ENCODE measurements at places on chromosomes 2 and 18.

- no peak for DNase-seq
Measured at GRCh38 chr18:58861353-58861752, 3.3 kb upstream of the ZNF532 start.

DNA sequence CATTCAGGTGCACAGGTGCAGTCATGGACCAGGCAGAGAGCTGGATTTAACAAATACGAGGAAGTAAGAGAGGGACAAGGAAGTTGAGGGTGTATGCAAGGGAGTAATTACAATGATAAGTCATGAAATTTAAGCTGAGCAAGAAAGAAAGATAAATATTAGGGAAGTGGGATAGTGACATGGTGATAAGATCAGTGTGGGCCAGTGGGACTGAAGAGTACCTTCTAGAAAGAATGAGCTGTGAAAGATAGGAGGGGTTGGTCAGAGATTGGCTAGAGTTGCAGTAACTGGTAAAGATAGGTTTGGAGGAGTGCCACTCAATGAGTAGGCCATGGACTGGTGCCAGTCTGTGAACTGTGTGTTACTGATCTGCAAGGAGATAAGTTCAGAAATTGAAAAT lies 200.8 kb upstream of the SIX3 start:
- no peak for DNase-seq

DNA sequence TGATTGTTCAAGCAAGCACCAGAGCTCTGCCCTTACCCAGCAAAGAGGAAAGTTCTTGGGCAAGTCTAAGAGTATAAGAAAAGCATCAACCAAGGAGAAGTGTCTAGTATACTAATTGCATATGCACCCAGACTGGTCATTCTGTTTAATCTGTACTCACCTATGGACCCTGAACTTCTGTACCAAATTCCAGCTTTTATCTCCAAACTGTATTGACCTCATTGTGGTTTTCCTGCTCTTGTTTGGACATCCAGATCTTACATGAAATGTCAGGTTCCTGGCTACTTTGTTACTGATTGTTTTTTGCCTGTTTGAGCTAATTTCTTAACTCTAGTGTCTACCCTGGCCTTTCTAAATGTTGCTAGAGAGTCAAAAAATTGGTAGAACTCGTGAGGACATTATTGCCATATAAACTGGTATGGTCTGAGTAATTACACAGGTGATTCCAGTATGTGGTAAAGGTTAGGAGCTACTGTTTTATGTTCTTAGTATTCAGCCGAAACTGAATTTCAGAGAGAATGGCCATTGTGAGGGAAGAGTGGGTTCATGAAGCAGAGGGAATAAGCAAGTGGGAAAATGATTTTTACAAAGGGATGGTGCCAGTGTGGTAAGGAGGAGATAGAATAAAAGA lies 146.3 kb downstream of the HNMT start:
- DNase-seq, result no peak

GRCh38 chr2:241507430-241508239 lies 749 bp downstream of the STK25 start:
- peak; percentile 35 for DNase-seq

GRCh38 chr2:227095346-227095745 lies 68.7 kb downstream of the COL4A4 start:
- no peak for DNase-seq

DNA sequence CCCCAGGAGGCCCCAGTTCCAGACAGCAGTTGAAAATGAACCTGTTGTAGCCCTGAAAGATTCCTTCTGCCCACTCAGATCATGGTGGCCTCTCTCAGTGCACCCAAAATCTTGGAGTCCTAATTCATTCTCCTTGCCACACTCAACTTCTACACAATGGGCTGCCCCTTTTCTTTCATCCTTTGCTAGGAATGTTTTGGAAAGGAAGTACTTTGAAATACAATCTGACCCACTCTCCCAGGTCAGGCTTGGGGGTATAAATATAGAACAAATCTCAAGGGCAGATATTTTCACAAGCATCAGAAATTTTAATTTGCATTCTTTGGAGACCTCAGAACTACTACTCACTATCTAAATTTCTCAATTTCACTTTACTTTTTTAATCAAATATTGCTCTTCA lies 103.2 kb upstream of the SH3BP4 start:
- DNase-seq, result no peak

DNA sequence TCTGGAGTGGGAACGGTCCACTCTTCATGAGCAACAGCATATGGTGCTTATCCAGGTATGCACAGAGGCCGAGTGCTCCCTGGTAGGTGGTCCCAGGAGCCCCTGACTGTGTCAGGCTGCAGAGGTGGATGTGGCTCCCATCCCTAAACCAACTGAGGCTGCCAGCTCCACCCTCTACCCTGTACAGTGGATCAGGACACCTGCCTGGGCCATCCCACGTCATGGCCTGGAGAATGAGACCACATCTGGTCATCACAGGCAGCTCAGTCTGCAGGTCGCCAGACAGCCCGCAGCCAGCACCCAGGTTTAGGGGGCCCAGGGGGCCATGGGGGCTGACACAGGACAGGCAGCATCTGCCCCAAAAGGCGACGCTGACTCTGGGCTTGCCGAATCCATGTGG lies 100.3 kb upstream of the TMEM18 start:
- DNase-seq, result no peak

DNA sequence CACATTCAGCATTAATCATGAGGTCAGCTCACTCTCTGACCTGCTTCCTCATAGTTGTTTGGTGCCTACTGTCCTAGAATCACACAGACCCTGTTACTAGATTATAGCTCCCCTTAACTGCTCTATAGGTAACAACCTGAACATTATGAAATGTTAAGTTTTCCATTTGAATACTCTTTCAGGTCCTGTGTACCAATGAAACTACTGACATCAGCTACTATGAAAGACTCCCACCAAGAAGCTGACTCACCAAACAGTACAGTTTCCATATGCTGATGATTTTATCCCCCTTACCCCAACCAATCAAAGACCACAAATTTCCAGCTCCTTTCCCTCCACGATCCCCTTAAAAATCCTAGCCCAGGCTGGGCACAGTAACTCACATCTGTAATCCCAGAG lies 56.3 kb downstream of the SRBD1 start:
- no peak for DNase-seq

GRCh38 chr2:42878581-42878980 lies 86.2 kb upstream of the HAAO start:
- no peak for DNase-seq

GRCh38 chr2:191198271-191198670 lies 46.9 kb upstream of the MYO1B start:
- no peak for DNase-seq

DNA sequence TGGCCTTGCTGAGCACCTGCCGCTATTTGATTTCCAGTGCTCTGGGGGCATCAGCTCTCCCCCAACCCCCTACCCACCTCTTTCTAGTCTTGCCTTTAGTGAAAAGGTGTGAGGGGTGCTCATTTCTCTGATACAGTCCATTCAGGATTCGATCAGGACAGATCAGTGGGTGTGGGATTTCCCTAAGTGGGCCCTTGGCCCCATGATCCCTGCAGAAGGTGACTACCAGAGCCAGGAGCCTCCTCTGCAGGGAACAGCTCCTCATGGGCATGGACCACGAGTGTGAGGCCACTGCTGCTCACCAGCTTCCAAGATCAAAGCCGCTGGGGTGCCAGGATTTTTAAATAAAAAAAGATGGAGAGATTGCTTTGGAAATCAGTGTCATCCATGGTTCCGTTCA lies 835.2 kb upstream of the ID2 start:
- no peak for DNase-seq

DNA sequence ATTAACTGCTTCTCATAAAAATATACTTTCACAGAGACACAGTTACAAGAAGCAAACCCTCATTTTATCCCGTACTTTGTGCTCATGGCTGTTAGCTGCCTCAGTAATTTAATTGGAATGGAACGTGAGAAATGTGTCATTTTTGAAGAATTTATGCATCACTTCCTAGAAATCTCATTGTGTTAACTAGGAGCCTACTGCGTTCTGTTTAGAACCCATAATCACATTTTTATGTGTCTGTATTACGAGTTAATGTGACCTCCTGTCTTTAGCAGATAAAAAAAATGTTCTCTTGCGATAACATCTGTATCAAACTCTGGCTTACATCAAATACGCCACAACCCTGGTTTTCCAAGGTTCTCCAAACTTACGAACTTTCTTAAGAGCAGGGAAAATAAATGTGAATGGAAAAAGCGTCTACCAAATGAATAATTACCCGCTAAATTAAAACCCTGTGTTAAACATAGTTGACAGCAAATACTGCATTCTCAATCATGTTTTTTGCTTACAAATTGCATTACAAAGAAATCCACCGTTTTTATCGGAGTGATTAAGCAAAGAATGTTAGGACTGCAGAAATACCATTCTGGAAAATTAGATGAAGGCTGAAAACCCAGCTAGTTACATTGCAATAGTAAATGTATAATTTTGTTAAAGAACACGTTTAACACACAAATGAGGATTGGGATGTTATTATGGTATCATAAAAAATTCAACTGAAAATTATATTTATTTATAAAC lies 12.1 kb upstream of the GBX2 start:
- DNase-seq, result no peak

DNA sequence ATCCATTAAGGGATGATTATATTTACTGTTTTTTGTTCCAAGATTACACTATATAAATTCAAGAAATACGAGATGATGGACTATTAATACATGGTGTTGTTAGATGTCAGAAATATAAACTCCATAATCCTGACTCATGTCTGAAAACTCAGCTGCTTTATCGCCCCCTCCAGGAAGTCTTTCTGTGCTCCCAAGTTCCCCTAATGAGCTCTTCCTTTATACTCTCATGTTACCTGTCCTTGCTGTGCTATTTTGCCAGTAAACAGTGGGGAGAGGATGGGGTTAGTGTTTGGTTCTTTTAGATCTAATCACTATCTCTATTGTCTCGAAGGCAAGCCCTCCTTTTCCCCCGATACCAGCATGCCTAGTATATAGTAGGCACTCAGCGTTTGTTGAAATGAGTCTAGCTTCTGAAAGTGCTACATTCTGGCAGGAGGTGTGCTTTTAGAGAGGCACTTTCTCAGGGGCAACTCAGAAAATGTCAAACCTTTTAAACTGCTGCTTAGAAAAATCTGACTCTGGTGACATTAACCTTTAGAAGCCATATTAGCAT lies 21.4 kb upstream of the BARD1 start:
- no peak for DNase-seq

DNA sequence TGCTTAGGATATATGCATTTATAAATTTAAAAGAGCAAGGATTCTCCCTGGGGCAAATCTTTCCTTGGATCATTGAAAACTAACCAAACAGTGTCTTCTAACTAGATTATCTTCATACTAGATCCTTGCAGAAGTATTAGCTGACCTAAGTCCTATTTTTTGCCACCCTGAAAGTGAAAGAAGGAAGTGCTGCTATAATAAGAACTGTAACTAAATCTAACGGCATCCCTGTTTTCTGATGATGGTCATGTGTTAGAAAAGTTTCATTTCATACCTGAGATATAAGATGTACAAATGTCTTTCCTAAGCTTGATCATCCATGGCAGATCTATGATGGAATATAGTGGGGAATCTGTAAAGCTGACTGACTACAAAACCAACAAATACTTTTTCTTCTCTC lies 102.7 kb downstream of the MAP2 start:
- DNase-seq, result no peak

DNA sequence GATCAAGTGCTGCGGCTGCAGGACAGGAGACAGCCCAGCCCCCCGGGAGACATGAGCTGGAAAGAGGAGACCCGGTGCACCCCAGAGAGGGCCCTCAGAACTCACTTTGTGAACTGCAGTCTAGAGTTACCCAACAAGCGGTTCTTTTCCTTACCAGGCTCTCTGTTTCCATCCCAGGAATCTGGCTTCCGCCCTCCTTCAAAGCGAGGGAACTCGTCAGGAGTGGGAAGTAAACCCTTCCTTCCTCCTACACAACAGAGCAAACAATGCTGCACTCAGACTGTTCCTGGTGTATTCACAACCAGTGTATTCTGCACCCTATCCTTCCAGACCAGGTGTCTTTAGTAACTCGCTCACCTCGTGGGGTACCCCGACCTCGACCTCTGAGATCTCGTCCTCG lies 8.0 kb downstream of the SFT2D3 start:
- no peak for DNase-seq

DNA sequence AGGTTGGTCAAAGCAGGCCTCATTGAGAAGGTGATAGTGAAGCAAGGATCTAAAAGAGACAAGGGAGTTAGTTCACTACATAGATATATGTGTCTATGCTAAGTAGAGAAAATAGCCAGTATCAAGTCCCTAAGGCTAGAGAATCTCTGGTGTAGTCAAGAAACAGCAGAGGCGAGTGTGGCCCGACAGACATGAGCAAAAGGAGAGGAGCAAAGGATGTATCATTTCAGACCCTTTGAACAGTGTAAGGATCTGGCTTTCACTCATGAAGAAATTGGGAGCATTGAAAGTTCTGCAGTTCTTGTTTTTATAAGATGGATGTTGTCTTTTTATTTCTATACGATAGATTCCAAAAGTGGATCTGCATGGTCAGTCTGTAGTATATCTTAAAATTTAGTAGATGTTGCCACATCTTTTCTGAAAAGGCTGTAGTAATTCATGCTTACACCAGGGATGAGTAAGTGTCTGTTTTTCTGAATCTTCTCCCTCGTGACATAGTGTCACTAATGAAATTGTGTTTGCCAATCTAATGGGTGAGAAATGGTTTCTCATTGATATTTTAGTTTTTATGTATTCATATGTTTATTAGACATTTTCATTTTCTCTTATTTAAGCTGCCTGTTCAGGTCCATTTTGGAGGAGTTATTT lies 18.8 kb downstream of the SP100 start:
- no peak for DNase-seq

GRCh38 chr2:240255811-240256703 lies 115.6 kb upstream of the OTOS start:
- DNase-seq, result no peak

GRCh38 chr2:228359473-228359872 lies 178.0 kb upstream of the SPHKAP start:
- DNase-seq, result no peak

- no peak for DNase-seq
Measured at GRCh38 chr2:84716564-84716963, 164.3 kb downstream of the TRABD2A start.

GRCh38 chr18:74268933-74269620 lies 22.7 kb downstream of the CYB5A start:
- no peak for DNase-seq

GRCh38 chr2:37630301-37630700 lies 41.1 kb downstream of the CDC42EP3 start:
- no peak for DNase-seq

DNA sequence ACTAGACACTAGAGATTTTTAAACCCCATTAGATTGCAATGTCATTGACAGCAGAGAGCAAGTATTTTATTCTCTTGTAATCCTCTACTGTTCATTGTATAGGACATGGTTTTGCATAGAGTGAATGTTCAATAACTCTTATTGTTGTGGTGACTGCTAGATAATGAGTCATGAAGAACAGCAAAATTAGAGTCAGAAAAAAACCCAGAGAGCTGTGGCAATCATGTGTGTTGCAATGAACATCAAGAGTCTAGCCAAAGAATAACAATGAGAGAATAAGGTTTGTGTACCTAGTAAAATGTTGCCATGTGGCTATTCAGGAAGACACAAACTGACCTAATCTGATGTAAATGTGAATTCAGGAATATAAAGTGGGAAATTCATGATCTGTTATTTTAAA lies 684.0 kb downstream of the DSC3 start:
- no peak for DNase-seq
